Activated CD8-positive, alpha-beta memory T cell treated with anti-CD3 and anti-CD28 coated beads for 24 hours (primary cell): ENCODE measurements at places on chromosomes 3 and 15.

GRCh38 chr3:10365791-10366190, 44.9 kb upstream of the SEC13 start:
- DNase-seq: no peak

DNA sequence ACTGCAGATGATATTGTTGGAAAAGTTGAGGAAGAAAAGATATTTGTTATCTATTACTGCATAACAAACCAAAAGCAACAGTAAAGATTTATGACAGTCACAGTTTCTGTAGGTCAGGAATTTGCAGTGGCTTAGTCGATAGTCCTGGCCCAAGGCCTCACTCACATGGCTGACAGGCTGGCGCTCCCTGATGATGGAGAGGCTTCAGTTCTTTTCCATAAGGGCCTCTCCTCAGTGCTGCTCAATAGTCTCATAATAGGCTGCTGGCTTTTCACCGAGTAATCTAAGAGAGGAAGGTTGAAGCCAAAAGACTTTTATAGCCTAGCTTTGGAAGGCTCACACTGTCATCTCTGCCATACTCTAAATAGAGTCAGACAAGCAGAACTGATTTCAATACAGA, 17.7 kb downstream of the IREB2 start:
- no peak for DNase-seq

DNA sequence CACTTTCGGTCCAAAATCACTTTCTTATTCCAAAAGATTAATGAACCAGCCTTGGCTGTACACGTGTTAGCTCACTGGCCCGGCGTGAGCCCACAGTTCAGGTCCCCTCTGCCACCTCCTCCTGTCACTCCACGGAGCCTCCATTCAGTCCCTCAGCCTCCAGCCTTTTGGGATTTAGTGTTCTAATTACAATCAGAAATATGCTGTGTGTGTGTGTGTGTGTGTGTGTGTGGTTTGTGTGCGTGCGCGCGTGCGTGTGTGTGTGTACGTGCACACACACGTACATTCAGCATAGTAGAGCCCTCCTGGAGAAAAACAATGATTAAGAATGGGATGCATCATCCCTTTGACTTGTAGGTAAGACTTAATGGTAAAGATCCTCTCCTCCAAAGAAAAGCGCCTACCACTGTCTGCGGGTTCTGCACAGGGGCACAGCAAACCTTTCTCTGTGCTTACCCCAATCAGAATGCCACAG, 801 bp downstream of the CA12 start:
- no peak for DNase-seq

- no peak for DNase-seq
These were observed 47.6 kb downstream of the PSMD6 start for GRCh38 chr3:63975723-63976122.

- no peak for DNase-seq
These were observed 210.5 kb downstream of the FOXP1 start for GRCh38 chr3:71372911-71373637.

DNA sequence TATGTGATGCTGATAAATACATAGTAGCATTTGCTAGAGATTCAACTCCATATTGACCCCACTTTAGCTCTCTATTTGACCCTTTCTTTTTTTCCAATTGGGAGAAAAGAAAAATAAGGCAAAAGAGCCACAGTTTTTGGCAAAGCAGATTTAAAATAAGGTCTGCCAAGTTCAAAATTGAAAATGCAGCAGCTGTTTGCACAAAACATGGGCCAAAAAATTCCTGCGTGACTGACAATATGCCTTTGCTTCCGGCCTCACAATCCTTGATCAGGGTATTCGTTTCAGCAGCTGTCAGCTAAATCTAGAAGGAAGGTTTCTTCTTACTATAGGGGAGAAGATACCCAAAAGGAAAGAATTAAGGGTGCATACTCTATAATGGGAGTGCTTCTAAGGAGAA, 563.5 kb upstream of the CCDC54 start:
- no peak for DNase-seq

DNA sequence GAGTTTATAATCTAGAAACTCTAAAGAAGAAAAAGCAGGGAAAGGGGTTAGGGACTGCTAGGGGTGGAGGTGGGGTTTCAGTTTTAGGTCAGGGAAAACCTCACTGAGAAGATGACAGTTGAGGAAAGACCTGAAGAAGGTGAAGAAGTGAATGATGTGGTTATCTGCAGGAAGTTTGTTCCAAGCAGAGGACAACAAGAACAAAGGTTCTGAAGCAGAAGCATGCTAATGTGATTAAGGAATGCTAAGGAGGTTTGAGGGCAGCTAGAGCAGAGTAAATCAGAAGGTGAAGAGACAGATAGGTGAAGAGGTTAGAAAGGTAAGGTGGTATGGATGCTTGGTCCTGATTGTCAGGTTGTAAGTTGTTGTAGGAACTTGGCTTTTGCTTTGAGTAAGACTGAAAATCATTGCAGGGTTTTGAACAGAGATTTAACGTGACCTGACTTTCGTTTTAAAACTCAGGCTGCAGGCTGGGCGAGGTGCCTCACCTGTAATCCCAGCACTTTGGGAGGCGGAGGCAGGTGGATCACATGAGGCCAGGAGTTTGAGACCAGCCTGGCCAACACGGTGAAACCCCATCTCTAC, 8.6 kb downstream of the OXSR1 start:
- no peak for DNase-seq

DNA sequence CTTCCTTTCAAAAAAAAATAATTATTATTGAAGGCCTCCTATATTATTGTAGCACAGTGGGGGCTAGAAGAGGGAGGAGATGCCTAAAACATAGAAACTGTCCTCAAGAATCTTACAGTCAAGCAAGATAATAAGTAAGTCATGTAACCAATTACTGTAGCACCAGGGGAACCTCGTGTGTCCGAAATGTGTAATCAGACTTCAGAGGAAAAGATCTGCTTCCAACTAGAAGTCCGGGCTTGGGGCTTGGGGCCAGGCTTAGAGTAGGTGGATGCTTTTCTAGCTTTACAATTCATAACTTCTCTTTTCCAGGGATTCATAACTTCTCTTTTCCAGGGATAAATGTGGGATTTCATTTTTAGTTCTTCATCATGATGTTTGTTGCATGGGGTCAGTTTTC, 29.2 kb downstream of the MEIS2 start:
- no peak for DNase-seq

DNA sequence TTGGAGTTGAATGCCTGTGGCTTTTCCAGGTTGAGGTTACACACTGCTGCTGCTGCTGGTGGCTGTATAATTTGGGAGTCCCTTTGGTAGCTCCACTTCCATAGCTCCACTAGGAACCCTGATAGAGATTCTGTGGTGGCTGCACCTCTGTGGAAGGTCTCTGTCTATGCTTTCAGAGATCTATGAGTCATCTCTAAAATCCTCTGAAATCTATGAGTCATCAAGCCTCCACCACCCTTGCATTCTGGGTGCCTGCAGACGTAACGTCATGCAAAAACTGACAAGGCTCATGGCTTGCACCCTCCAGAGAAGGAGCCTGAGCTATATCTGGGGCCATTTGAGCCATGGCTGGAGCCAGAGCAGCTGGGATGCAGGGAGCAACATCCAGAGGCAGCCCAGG, 1037.0 kb upstream of the CFAP20DC start:
- peak; percentile 69 for DNase-seq

- DNase-seq: no peak
These were observed 29.5 kb downstream of the GTF2E1 start for GRCh38 chr3:120772081-120772480.
